ENCODE measurements at places on chromosomes 12 and 14.
A peak's percentile ranks its signal among the peaks of the same experiment; 100 is the strongest.

DNA sequence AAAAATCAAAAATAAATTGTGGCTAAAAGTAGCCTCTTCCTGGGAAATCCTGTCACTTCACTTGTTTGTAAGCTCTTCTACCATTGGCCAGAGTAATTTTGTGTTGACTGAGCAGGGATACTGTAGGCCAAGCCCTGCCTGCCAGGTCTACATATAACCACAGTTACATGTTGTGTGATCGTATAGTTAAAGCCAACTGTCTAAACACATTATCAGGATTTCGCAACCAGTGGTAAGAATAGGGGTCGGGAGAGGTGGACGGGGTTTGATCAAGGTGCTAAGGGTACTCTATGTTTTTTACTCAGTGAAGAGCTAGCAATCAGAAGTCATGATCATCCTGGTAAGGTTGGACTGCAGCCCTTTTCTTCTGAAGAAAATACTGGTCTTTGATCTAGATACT lies 13.4 kb downstream of the ANKRD13A start:
- no peak for DNase-seq

GRCh38 chr12:77133566-77133965 lies 68.2 kb upstream of the E2F7 start:
- peak; percentile 20 for DNase-seq

GRCh38 chr14:100159094-100159864 lies at the start of gene DEGS2:
DEGS2 (minus strand) TSS chr14:100159645; CDS start chr14:100159587, 58 bp downstream.
- DNase-seq = peak; percentile 71

DNA sequence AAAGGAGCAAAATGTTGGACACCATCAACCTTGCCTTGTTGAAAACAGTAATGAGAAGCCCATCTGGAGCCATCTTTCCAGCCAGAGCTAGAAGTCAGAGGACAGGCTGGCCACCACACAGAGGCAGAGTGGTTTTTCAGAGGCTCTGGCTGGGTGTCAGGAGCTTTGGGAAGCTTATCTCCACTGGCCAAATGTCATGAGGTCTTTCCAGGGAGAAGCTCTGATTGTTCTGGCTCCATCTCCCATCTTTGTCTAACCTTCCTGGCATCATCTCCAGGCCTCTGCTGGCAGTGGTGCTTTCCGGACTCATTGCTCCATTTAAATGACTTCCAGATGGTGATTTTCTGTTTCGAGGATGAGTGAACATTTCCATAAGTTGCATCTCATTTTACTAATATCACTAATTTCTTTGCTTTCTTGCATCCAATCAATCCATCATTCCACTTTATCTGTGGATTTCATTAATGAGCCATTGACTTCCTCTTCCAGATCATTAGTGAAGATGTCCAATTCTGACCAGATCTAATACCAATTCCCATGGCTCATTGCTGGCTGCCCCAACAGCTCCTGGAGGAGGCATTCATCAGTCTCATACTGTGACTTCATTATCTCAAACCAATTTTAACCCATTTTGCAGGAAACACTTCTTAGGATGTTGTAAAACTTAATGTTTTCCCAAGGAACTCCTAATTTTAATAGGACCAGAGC lies 35.3 kb upstream of the TMTC1 start:
- DNase-seq = no peak

GRCh38 chr12:100868487-100868886 lies 73.9 kb downstream of the ANO4 start:
- DNase-seq = no peak

DNA sequence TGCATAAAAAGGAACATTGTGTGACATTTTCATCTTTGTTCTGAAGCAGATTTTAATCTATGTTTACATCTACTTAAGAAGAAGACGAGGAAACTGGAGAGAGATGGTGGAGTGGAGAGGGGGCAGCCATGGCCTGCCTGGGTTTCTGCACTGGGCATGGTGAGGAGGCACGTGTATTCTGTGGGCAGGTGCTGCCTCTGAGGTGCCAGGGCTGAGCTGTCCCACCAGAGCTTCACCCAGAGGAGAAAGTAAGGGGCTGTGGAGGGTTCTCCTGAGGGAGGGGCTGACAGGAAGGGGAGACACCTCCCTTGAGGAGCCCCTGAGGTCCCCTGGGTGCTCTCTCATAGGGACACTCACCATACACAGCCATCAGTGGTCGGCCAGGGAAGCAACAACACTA lies 372.4 kb upstream of the OR4E1 start:
- DNase-seq = no peak

DNA sequence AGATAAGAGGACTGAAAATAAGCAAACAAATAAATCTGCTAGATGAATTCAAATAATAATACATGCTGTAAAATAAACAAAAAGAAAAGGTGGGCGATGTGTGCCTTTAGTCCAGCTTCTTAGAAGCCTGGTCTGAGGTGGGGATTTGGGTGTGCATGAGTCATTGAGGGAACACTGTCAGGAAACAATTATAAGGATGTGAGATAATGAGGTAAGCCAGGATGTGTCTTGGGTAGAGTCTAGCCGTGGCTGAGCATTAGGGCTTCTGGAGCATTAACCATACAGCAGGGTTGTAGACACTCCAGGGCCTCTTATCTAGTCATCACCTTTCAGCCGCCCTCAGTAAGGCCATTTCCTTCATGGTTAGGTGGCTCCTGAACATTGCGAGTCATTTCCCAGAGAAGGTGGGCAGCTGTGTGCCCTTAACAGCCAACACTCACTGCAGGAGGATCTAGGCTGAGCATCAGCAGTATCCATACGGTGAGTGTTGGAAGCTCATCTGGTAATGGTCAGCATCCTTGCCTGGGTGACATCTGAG lies 405.6 kb downstream of the GLT1D1 start:
- DNase-seq = no peak

DNA sequence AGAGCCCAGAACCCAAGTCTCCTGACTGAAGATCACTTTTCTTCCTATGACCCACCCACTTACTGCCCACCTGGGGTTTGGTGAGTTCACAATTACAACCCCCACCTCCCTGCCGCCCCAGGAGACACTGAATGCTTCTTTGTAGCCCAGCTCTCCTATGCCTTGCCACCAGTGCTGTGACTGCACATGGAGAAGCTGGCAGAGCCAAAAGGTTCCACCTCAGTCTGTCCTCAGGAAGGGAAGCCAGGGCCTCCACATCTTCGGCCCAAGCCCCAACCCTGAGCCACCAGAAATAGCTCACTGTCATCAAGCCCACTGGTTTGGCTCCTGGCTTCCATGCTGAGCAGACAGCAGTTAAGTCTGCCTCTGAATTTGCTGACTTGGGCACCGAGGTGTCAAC lies 25.6 kb downstream of the OTUB2 start:
- peak; percentile 1 for DNase-seq

GRCh38 chr14:44626423-44626822 lies 119.3 kb upstream of the FSCB start:
- no peak for DNase-seq

- no peak for DNase-seq
These were observed 814.9 kb downstream of the LRFN5 start for GRCh38 chr14:42421377-42422078.

- DNase-seq = peak; percentile 95
These were observed at the start of gene EAPP for GRCh38 chr14:34539407-34540180. EAPP (minus strand) TSS chr14:34539701; CDS start chr14:34539628, 73 bp downstream.

GRCh38 chr12:57519796-57520052 lies 590 bp downstream of the DDIT3 start:
- DNase-seq = peak; percentile 35

DNA sequence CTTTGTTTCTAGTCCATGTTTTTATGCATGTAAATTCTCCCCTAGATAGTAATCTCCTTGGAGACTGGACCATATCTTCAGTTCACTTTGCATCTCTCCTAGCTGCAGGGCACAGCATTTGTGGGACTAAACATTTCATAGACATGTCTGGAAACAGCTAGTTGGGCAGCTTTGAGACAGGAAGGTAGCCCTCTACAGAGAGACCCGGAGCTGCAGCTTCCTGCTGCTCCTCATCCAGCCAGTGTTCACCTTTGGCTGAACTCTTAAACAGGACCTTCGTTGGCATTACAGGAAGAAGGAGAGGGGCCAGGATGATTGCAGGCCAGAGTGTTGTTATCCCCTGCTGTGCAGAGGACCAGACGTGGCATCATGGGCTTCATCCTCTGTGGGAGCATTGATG lies 52.9 kb downstream of the GNS start:
- no peak for DNase-seq

- DNase-seq = no peak
These were observed 635.4 kb upstream of the ATXN7L3B start for GRCh38 chr12:73902260-73902659.

DNA sequence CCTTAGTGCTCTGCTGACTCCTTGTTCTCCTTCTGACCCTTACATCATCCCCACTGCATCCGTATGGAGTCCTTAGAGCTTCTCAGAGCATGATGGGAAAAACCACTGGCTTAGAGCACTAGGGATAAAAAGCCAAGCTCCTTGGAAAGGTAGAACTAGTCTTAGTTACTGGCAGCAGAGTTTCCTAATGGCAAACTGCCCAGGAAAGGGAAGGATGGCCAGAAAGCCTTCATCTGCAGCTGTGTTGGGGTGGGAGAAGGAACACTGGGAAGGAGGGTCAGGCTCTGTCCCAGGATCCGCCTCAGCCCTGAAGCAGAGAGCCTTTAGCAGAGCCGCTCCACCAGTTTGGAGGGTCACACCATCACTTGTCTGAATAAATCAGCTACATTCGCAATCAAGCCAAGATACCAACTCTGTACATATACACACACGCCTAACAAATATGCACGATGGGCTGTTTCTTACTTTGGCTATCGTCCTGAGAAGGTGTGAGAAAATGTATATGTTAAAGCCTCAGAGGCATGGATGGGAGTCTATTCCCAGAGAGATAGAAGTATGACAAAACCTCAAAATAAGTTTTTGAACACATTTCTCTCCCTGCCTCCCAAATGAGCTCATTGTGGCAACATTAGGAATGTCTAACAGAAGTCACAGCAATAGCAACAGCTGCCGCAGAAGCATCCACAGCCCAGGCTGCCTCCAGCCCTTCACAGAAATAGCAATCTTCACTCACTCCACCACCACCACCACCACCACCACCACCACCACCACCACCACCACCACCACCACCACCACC lies 18.6 kb upstream of the GALNT8 start:
- DNase-seq = no peak

GRCh38 chr12:108305520-108305919 lies 33.6 kb downstream of the CMKLR1 start:
- peak; percentile 40 for DNase-seq

Measured in stimulated activated naive CD8-positive, alpha-beta T cell treated with anti-CD3 and anti-CD28 coated beads, Interleukin-15, Interleukin-2, amounts not matched to agents 100 U/mL and 50 U/mL, for 24 hours (primary cell).